ENCODE measurements at places on chromosomes 6 and 20. TPM values are rescaled to one million over a fixed set of nuclear protein-coding genes. Genes with fewer than 3 reads are reported as not detected.

IMPG1 gene
- total RNA-seq, result not detected

TSBP1 gene
- not detected for total RNA-seq

MRPS18B gene
- total RNA-seq, result 32.4 TPM

DNA sequence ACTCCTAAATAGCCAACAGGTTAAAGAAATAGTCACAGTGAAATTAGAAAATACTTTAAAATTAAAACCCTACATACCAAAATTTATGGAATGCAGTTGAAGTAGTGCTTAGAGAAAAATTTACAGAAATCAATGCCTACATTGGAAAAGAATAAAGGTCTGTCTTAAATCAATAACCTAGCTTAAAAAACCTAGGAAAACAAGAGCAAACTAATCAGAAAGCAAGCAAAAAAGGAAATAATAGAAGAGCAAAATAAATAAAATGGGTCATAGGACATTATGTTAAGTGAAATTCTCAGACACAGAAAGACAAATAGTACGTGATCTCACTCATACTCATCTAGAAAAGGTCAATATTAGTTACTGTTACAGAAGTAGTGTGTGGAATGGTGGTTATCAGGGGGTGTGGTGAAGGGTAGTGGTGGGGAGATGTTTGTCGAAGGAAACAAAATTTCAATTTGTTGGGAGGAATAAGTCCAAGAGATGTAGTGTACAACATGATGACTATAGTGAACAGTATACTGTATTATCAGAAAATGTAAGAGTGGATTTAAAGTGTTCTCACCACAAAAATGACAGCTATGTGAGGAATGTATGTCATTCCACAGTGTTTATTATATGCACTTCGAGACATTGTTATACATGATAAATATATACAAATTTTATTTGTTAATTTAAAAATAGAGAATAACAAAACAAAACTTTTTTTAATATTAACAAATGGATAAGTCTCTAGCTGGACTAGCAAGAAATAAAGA lies 423.6 kb downstream of the CDH26 start:
- DNase-seq, result no peak

- no peak for DNase-seq
Observed at GRCh38 chr20:45176526-45177267, 2.0 kb downstream of the PI3 start.
